ENCODE measurements at places on chromosomes 12 and 14. TPM values are rescaled to one million over a fixed set of nuclear protein-coding genes. Genes with fewer than 3 reads are reported as not detected.

C3AR1 gene
- total RNA-seq, result 1.8 TPM

KIF26A gene
- 4.5 TPM for total RNA-seq

EIF2B2 gene
- total RNA-seq, result 28.0 TPM

PAX9 gene
- not detected for total RNA-seq

NELL2 gene
- 554 TPM for total RNA-seq

CEP170B gene
- total RNA-seq, result 13.3 TPM

SERPINA9 gene
- not detected for total RNA-seq

GRCh38 chr12:80810874-80811273 is 94.2 kb downstream of the MYF5 start:
- peak; percentile 15 for DNase-seq

DNA sequence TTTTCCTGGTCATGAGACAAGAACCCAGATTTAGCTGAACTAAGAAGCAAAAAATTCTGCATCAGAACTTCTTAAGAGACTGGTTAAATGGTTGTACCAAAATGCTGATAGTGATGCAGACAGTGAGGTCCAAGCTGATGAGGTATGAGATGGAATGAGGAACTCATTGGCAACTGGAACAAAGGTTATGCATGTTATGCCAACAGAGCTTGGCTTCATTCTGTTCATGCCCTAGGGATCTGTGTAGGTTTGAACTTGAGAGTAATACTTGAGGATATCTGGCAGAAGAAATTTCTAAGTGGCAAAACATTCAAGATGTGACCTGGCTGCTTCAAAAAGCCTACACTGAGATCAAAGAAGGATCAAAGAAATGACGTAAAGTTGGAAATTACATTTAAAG is 398.0 kb downstream of the FSCB start:
- DNase-seq, result no peak

- no peak for DNase-seq
These were observed 80.3 kb downstream of the ESRRB start for GRCh38 chr14:76456200-76456599.

- no peak for DNase-seq
These were observed 7.6 kb downstream of the KRT3 start for GRCh38 chr12:52788192-52788875.

- no peak for DNase-seq
These were observed 234.8 kb upstream of the ATP2B1 start for GRCh38 chr12:89943463-89943862.

DNA sequence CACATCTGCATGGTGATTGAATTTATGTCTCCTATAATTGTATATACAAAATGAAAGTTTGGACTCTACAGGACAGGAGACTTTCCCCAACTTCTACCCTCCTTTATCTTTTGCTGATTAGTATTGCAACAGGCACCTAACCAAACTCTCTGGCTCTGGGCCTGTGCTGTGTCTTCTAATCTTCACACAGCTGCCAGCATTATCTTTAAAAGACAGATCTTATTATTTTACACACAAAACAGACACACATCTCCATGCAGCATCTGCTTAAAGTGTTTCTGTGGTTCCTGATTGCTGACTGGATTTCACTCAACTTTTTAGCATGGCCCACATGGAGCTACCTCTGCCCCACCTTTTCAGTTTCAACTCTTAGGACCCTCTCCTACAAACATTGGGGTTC is 154.9 kb upstream of the PELI2 start:
- DNase-seq, result no peak

DNA sequence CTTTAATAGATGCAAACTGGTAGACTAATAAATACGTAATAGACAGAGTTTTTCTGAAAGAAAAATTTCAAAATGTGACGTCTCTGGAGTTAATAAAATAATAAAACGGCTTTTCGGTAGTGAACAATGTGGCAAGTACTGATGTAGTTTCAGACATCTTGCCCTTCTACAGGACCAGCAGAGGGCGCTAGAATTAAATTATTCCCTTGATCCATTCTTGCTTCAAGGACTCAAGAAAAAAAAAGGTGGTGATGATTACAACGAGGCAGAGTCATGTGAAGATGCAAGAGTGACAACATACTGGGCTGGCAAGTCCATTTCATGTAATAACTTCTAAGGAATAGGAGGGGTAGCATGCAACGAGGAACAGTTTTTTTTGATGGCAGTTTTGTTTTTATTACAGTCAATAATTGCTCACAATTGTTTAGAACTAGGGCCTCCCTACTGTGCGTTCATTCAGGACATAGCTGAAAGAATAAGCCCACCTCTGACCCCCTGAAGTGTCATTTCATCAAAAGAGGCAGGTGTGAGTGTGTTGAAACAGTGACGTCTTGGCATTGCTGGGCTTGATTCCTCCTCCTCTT is 101.0 kb upstream of the GZMB start:
- DNase-seq, result peak; percentile 3

DNA sequence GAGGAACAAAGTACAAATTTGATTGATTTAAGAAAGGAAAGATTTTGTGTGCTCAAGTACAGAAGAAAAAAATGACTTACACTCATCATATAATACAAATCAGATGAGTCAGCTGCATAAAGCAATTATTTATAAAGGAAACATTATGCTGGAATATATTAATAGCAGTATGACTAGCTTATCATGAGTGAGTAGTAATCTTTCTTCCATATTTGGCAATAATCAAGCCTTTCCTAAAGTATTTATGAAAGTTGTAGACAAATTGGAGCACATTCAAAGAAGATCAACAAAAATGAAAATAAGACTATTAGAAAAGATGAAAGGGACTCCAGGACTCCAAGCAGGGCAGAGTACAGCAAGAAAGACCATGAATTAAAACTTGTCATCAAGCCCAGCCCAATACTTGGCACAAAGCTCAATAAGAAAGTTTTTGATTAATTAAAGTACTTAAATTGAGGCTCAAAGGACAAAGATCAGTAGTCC is 32.8 kb downstream of the CCER1 start:
- DNase-seq, result no peak

DNA sequence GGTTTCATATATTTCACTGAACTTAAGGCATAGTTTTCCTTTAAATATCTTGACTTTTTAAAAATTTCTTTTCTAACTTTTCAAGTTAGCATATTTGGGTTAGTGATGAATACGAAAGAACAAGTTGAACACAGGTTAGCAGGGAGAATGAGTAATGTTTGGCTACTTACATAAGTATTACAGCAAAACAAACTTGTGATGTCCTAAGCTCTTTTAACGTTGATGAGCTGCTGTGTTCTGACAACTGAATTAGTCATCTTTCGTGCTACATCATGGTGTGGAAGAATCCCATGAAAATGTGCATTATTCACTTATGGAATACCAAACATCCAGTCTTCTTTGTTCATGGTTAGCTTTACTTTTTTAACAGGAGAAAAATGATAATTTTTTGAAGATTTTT is 36.3 kb upstream of the PDZRN4 start:
- no peak for DNase-seq

DNA sequence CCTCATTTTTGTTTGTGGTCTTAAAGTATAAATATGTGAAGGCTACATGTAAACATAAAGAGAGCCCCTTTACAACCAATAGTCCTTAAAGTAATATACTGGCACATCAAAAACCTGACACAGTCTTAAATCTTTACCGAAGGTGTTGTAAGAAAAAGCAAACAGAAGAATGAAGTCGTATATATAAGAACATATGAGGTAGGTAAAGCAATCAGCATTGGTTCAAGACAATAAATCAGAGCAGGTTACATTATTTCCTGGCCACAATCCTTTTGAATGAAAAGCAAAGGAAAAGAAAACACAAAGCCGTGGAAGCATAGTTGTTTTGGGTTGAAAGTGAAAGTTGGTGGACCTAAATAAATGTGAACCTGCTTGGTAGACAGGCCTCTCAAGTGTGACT is 183.7 kb upstream of the STXBP6 start:
- DNase-seq, result no peak

DNA sequence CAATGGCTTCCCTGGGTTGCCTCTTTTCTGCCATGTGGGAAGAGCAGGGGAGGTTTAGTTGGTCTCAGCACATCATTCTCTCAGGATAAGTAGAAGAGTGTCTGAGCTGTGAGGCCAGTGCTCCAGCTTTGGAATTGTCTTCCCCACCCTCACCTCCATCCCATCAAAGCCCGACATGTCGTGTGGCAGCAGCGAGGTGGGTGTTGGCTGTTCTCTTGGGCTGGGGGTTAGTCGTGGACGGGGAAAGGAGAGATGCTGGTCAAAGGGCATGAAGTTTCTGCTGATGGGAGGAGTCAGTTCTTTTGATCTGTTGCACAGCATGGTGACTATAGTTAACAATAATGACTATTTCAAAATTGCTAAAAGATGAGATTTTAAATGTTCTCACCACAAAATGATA is 404.2 kb downstream of the TMEM121 start:
- no peak for DNase-seq

DNA sequence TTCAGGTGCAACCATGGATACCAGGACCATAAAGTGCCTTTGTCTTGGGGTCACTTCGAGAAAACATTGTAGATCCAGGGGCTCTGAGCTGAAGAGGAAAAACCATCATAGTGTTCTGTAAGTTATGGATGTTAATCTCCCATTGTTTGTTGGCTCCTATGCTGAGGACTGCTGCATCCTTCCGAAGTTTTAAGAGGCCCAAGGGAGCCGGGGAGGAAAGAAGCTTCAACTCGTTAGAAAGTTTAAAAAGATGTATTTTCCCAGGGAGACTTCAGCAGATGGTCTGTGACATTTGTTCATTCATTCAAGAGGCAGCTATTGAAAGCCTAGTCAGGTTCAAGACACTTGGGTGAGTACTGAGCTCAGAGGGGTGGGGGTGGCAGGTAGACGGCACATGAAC is 378.8 kb upstream of the TBX3 start:
- DNase-seq, result no peak

GRCh38 chr12:108696111-108696995 is 35.0 kb downstream of the CORO1C start:
- DNase-seq, result no peak

DNA sequence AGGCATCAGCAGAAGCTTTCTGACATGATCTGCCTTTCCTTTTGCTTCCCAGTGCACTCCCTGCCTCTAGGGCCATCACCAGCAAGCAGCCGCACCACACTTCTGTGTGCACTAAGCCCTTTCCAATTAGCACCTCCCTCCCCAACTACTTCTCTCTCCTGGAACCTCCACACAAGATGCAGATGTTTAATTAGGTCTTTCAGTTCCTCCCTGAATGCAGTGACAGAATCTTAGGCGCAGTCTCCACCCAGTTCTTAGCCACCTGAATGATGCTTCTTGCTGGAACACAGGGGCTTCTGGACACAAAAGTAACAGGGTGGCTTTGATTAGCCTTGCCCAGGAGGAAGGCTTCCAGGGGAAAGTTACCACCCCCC is 32.9 kb downstream of the NIN start:
- DNase-seq, result no peak

GRCh38 chr14:100358396-100358795 is 35.3 kb downstream of the SLC25A47 start:
- no peak for DNase-seq

DNA sequence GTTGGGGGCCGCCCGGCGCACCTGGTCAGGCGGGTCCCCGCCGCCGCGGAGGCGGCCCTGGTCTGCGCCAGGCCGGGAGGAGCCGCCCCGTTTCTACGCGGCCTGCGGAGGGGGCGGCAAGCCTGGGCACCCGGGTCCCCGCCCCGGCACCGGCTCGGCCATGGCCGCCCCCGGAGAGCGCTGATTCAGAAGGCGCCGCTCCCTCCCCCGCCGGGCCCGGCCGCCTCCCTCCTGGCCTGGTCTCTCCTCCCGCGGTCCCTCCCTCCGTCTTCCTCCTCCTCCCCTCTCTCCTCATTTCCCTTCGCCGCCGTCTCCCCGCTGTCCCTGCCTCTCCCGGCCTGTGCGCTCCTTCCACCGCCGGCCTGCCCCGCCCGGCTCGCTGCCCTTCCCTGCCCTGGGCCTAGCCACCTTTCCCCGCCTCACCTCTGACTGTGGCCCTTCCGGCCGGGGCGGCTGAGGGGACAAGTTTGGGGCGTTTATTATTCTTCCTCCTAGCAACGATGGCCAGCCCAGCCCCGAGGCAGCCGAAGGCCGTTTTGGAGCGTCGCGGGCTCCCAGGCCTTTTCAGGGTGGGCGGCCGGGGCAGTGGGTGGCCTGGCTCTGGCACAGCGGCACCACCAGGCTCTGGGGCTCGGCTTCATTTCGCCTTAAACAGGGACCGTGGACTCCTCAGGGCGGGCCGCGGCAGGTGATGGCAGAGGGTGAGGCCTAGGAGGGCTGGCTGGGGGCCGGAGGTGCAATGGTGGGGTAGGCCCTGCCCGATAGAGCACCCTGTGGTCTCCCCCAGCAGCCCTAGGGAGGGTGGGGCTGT is 768 bp downstream of the CEP170B start:
- peak; percentile 63 for DNase-seq

DNA sequence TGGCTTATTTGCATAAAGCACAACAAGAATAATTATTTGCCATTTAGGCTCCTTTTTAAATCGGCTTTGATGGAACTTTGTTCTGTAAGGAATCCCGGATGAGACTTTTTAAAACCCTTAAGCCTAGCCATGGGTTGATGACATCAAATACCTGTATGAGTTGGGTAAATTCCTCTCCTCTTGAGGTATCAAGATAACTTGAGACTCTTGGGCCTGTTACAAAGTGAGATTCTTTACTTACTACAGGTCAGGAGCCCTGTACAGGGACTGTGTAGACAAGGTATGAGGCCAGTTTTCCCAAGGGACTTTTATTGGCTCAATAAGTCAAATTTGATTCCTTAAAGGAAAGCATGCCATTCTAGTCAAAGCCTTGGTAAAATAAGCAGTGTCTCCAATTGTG is 68.8 kb downstream of the HSD17B6 start:
- DNase-seq, result no peak

GRCh38 chr12:115444346-115444745 is 760.4 kb upstream of the TBX3 start:
- DNase-seq, result no peak

GRCh38 chr12:104167519-104168458 is 29.8 kb upstream of the NFYB start:
- DNase-seq, result no peak

DNA sequence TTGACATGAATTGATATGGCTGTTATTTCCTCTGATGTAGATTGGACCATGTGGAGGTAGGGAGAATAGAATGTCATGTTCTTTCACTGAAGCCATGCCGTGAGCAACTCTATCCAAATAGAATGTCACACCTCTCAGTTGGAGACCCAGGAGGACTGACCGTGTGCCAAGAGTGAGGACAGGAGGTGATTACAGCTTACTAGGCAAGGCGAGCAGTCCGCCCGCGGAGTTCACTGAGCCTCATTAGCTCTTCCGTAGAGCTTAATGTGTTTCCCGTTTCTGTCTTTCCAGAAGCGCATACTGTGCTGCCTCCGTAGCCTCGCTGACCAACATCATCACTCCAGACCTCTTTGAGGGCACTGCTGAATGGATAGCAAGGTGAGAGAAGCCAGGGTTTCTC is 45.6 kb downstream of the FNTB start:
- peak; percentile 87 for DNase-seq

- DNase-seq, result no peak
These were observed 13.1 kb upstream of the MMP17 start for GRCh38 chr12:131815131-131815530.

GRCh38 chr14:23376482-23377197 is at the start of gene CMTM5:
Gene CMTM5 (plus strand): TSS chr14:23377046. CDS start chr14:23377252, 206 bp downstream.
- peak; percentile 32 for DNase-seq
